ENCODE measurements at places on chromosomes 3 and 15.

- peak; percentile 3 for DNase-seq
These were observed 419.7 kb downstream of the FGF12 start for GRCh38 chr3:192307631-192308030.

- no peak for DNase-seq
These were observed 53.9 kb upstream of the GOLGA8B start for GRCh38 chr15:34637305-34637704.

GRCh38 chr15:91345736-91346135, 245.7 kb downstream of the SV2B start:
- DNase-seq: no peak

DNA sequence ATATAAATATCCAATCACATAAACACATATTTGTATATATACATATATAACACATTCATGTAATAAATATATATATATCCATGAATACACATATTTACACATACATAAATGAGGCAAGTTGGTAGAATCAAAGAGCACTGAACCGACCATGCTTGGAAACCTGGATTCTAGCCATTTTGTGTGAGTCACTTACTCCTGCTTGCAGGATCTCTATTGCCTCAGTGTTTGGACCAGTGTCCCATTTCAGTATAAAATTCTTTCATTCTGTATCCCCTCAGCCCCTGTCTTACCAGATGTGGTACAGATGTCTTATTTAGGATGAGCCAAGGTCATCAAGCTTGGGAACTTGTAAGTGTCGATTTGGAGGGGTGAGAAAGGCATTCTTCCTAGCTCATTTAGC, 391.4 kb upstream of the FRG2C start:
- peak; percentile 55 for DNase-seq

GRCh38 chr3:69255928-69256327, 130.0 kb downstream of the FRMD4B start:
- no peak for DNase-seq

DNA sequence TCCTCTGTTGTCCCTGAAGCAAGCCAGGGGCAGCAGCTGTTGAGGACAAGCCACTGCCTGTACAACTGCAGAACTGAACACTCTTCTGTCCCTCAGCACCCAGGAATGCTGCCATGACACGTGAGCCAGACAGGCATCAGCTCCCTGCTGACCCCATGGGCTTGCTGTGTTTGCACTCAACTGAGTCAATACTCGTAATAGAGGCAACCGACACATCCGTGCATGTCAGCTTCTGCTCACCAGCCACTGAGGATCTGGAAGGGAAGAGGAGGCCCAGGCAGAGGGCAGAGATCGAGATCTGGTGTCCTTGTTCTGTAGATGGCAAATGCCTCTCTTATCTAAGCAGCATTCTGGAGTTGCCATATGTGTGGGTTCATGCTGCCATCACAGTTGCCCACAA, 54.3 kb upstream of the SEC61A1 start:
- DNase-seq: peak; percentile 26

DNA sequence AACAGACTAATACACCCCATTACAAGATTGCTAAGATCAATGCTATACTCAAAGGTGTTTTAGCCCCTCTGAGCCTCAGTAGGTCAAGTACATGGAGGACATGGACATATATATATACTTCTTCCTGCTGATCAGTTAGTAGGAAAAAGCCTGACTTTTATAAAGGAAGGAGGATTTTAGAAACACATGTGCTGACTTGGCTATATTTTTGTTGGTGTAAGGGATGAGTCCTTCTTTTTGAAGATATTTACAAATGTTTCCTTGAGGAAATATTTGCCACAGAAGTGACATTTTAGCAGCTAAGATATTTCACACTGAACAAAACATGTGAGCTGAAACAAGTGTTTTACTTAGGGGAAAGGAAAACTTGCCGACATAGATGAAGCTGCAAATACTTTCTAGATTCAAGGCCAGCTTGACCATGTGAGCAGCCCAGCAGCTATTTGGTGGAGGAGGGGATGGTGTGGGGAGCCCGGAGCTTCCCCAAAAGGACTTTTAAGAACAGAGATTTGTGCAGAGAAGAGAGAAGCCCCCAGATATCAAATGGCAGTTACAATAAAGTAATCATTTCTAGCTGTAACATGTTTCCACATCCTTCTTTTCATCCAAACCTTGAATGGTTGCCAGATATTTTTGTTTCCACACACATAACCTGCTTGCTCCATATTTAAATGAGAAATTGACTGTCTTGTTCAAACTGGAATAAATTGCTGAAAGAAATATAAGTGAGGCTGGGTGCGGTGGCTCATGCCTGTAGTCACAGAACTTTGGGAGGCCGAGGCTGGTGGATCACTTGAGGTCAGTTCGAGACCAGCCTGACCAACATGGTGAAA, 111.7 kb upstream of the NR2F2 start:
- peak; percentile 33 for DNase-seq

DNA sequence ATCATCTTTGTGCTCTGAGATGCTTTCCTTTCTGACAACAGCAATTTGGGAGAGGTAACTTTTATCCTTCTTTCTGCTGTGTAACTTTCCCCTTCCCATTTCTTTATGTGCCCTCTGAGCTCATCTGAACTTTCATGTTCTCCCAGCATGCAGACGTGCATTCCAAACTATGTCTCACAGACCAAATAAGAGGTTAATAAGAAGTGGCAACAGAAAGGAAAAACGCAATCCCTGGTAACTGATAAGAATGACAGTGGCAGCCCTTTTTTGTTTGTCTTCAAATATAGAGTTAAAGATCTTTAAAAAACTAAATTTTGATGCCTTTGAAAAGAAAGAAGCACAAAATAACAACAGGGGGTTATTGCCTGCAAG, 533.4 kb downstream of the FOXP1 start:
- no peak for DNase-seq

GRCh38 chr15:39124155-39124552, 456.7 kb upstream of the THBS1 start:
- DNase-seq: no peak

GRCh38 chr15:38611228-38611627, 46.6 kb upstream of the RASGRP1 start:
- no peak for DNase-seq

DNA sequence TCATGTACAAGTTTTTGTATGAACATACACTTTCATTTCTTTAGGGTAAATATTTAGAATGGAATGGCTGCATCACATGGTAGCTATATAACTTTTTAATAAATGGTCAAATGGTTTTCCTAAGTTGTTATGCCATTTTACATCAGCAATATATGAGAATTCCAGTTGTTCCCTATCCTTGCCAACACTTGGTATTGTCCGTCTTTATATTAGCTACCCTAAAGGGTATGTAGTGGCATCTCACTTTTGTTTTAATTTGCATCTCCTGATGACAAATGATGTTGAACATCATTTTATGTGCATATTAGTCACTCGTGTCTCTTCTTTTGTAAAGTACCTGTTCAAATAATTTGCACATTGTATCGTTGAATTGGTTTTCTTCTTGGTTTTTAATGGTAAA, 2.5 kb upstream of the MUC13 start:
- no peak for DNase-seq

GRCh38 chr3:141878326-141878725, 1.9 kb downstream of the ATP1B3 start:
- DNase-seq: no peak

GRCh38 chr3:145882436-145882835, 278.5 kb downstream of the PLOD2 start:
- DNase-seq: no peak

DNA sequence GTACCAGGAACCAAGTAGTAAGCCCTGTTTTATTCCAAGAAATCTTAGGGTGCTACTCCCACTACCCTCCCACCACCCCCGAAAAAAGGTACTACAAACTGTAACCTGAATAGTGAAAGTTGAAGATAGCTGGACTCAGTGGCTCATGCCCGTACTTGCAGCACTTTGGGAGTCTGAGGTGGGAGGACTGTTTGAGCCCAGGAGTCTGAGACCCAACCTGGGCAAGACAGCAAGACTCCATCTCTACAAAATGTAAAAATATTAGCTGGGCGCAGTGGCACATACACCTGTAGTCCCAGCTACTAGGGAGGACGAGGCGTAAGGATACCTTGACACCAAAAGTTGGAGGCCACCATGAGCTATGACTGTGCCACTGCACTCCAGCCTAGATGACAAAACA, 7.9 kb downstream of the RHOA start:
- no peak for DNase-seq

- DNase-seq: no peak
These were observed 10.3 kb downstream of the DCBLD2 start for GRCh38 chr3:98890965-98891910.

DNA sequence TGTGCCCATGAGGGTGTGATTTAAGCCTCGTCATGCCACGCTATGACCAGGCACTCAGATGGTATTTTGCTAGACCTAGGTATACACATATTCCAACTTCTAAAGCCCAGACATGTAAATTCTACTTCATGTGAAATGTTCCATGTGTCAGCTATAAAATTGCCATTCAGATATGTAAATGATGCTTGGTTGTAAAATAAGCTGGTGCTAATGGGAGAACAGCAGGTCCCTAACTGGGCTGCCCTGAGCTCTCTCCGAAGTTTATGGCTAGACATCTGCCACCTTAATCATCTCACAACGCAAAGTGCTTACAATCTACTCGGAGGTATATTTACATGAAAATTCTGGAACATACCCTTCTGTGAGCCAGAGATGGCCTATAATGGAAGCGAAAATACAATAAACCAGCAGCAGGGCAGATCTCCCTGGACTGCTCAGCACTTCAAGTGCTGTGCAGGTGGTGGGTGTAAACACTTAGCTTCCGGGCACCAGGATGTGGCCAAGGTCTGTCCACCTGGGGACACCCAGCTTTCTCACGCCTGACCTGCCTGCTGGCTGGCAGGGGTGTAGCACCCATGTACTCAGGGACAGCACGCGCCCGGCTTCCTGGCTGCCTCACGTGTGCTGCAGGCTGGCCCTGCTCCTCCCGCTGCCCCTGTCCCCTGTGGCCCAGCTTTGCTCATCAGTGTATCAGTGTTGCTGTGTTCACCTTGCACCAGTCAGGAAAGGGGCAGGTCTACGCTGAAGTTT, 82.0 kb downstream of the CHDH start:
- DNase-seq: peak; percentile 48

- no peak for DNase-seq
These were observed 121.1 kb downstream of the ZNF621 start for GRCh38 chr3:40645883-40646282.

DNA sequence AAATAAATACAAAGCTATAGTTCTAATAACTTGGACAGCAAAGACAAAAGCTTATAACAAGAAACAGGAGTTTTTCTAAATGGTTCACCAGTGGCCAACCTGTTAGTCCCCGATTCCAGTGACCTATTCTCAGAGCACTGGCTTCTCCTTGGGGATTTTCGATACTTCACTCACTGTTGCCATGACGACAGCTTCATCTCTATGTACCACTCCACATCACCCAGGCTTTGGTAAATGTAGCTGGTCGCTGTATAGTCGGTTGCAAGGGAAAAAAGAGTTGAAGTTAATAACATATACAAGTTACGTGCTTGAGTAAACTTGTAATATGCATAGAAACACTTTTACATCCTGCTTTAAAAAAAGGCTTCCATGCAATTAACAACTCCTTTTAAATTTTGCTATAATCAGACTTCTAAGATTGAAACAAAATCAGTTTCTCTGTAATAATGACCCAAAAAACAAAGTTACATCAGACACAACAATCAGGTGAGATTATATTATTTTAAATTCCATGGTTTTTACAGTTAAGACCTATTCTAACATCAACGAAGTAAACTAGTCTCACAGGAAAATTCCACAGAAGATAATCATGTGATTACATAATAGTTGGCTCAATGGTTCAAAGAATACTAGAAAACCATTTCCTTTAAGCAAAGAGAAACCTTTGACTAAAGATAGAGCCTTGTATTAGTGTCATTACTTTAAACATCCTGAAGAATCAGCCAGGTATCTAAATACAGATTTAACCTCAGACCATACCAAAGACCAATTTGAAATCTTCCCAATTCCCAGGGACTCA, 2.9 kb downstream of the CCNL1 start:
- DNase-seq: no peak

GRCh38 chr3:61136191-61136590, 115.1 kb downstream of the FHIT start:
- DNase-seq: no peak

GRCh38 chr3:105458518-105459215, 92.0 kb downstream of the ALCAM start:
- DNase-seq: no peak

DNA sequence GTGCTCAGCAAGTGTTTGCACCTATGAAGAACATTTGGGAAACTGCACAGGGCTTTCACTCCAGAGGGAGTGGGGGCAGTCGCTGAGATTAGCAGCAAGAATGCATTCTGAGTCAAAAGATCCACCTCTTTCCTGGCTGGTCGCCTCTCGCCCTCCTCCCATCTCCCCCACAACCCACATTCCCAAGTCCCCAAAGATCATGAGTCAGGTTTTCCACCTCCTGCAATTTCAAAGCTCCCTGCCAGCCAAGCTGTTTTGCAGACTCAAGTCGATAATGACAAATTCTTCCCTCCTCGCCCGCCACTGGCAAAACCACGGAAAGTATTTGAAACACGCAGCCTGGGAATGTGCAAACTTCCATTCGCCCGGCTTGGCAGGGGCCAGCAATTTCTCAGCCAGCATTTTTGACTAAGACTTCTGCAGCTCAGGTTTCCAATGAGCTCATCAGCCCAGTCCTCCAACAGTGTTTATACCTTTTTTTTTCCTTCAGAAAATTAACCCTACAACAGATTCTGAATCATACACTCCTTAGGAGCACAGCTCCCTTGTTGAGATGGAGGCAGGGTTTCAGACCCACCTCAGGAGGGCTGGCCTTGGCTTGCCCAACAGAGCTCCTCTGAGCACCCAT, 181.4 kb downstream of the SMAD6 start:
- DNase-seq: peak; percentile 86

DNA sequence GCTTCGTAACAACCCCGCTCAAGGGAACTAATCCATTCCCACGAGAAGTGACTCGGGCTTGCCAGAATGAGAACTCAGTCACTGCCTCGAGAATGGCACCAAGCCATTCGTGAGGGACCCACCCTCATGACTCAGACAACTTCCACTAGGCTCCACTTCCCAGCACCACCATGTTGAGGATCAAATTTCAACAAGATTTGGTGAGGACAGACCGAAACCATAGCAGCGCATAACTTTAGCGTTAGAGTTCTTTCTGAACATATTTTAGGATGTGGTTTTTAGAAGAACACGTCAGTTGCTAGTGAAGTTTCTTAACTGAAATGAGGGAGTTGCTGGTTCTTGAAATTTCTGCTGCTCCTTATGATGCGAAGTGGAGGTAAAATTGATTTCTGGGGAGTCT, 13.5 kb downstream of the PTPRG start:
- DNase-seq: no peak

GRCh38 chr3:116339441-116340028, 105.8 kb downstream of the LSAMP start:
- no peak for DNase-seq

- no peak for DNase-seq
These were observed 517 bp downstream of the TMA7 start for GRCh38 chr3:48440590-48440958.

GRCh38 chr3:173553635-173554280, 156.2 kb downstream of the NLGN1 start:
- DNase-seq: peak; percentile 61

GRCh38 chr15:101781928-101782327, 21.4 kb upstream of the OR4F6 start:
- no peak for DNase-seq

GRCh38 chr3:119786409-119786808, 4.5 kb downstream of the NR1I2 start:
- DNase-seq: no peak

- DNase-seq: no peak
These were observed 42.8 kb upstream of the MLF1 start for GRCh38 chr3:158528076-158528674.

GRCh38 chr3:111758642-111759041, 100.4 kb upstream of the PHLDB2 start:
- DNase-seq: no peak

- no peak for DNase-seq
These were observed 45.4 kb upstream of the UBE2E1 start for GRCh38 chr3:23760325-23760724.

Measured in stomach (tissue), 19 donors.